Activated T-cell treated with anti-CD3 and anti-CD28 coated beads, Interleukin-2, amount 50 U/mL, for 48 hours (primary cell): ENCODE measurements at places on chromosomes 11 and 22.

DNA sequence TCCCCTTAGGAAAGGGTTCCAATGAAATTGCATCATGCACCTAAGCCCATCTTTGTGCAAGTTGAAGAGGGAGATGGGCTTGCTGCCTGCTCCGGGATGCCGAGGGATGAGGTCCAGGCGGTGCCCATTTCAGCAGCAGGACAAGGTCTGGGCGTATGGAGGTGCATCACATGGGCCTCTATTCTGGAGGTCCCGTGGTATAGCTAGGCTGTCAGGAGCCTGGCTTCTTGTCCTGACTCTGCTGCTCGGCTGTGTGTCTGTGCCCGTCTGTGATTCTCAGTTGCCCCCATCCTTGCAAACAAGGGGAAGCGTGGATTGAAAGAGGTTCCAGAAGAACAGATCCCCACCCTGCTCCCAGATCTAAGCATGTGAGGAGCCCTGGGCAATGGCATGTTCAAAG is 130.0 kb downstream of the OSBP2 start:
- no peak for DNase-seq

GRCh38 chr11:61868571-61869428 is 22.5 kb downstream of the FADS3 start:
- no peak for DNase-seq

GRCh38 chr11:35711173-35711910 is 48.8 kb downstream of the TRIM44 start:
- no peak for DNase-seq

GRCh38 chr11:2273771-2274170 is 3.4 kb upstream of the ASCL2 start:
- peak; percentile 4 for DNase-seq

GRCh38 chr11:81286550-81286949 is 1447.1 kb downstream of the FAM181B start:
- DNase-seq, result no peak

- peak; percentile 54 for DNase-seq
Measured at GRCh38 chr11:124586238-124586860, 16.6 kb downstream of the OR8A1 start.

- DNase-seq, result no peak
Measured at GRCh38 chr11:119872611-119873310, 143.8 kb upstream of the NECTIN1 start.

DNA sequence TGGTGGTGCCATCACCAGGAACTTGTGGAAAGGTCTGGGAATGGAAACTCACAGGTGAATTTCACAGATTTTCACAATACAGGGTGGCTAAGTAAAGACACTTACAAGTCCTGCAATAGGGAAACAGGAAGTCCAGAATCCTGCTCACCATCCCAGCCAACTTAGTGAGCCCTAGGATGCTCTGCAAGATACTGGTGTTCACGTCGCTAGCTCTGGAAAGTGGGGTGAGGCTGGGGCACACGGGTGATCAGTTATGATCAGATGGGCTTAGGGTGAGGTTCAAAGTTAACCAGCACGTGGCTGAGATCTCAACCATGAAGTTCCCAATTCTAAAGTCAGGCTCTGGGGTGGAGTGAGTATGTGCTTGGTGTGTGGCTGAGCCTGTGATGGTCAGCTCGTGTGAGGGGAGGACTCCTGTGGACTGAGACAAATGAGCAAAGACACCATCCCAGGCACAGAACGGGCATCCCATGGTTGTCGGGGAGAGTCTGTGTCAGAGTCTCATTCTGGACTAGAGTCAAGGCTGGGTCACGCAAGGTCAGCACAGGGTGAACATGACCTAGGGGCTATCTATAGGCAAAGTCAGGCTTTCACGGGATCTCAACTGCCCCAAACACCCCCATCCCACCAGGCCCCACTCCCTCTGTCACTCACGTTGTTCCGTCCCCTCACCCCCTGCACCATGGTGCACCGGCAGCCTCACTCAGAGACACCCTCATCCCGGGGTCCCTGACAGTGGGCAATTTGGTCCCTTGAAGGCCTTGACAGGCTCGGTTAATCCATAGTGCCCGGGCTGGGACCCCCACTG is 23.9 kb downstream of the IGLL5 start:
- DNase-seq, result no peak

DNA sequence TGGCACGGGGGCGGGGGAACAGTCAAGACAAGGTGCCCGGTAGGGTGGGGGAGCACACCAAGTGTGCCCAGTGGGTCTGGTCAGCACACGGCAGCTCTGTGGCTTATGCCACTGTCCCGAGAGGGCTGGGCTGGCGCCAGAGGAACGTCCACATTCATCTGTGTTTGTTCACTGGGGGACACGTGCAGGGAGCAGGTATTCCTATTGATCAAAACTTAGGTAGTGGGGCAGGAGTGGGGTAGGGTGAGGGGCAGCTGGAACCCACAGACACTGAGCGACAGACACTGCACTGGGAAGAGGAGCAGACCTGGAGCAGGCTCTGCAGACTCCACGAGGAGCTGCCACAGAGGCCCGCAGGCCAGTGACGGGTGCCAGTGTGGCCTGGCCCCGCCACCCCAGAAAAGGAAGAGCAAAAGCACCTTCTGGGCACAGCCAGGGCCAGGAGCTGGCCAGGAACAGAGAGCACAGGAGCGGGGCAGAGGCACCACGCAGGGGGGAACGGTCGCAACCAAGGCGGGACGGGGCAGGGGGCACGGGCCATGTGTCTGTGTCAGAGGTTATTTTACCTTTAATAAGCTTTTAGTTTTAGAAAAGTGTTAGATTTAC is 2.1 kb upstream of the MOB2 start:
- no peak for DNase-seq

DNA sequence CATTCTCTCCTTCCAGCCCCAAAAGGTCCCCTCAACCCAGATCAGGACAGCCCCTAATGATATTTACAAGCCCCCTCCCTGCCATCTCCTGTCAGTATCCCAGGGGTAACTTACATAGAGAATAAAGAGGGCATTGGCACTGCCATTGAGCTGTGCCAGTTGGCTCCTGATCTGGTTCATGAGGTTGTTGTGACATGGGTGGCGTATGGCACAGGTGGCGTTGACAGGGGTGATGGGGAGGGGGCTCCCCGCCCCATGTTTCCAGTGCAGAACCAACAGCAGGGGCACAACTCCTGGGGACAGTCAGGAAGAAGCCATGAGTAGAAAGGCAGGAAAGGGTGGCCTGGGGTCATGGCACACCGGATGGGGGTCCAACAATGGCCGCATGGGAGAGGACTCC is 1.9 kb downstream of the LIF start:
- DNase-seq, result no peak

DNA sequence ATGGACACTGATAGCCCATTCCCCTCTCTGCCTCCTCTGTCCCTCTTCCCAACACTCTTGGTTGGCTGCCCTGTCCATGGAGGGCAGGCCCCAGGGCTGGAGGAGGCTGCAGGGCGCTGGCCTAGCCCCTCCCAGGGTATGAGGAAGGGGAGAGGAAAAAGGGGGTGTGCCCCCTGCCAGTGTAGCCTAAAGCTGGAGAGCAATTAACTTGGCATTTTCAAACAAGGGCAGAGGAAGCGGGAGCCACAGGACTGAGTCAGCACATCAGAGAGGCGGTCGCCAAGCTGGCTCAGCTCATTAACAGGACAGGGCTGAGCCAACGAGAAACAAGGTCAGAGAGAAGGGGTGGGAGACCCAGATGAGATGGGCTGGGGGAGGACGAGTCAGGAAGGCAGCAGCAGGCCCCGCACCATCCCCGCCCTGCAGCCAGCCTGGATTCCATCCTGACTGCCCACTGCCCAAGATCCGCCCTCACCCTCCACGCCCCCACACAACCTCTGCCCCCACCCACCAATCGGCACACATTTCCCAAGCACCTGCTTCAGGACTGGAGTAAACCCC is 76.3 kb downstream of the BUD13 start:
- peak; percentile 13 for DNase-seq

DNA sequence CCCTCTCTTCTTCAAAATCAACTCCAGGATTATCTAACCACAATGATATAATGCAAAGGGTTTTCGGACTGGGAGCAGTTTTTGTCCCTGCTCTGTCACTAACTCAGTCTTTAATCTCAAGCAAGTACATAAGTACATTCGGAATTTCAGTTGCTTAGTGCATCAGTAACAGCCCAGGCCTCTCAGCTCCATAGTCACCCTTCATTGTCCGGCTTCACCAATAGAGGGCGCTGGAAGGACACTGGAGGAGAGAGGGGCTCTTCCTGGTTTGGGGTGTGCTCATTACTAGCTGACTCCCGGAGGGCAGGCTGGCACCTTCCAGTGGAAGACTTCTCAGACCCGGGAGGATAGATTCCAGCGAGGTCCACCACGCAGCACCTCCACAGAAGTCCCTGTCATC is 90.4 kb upstream of the PDGFD start:
- peak; percentile 44 for DNase-seq

- DNase-seq, result no peak
Measured at GRCh38 chr11:19790831-19791552, 78.4 kb downstream of the NAV2 start.

GRCh38 chr11:60948250-60948649 is 3.7 kb downstream of the SLC15A3 start:
- no peak for DNase-seq

- DNase-seq, result peak; percentile 18
Measured at GRCh38 chr11:19344661-19345518, 104.1 kb upstream of the E2F8 start.

- DNase-seq, result no peak
Measured at GRCh38 chr11:110095554-110095953, 2.4 kb downstream of the ZC3H12C start.

DNA sequence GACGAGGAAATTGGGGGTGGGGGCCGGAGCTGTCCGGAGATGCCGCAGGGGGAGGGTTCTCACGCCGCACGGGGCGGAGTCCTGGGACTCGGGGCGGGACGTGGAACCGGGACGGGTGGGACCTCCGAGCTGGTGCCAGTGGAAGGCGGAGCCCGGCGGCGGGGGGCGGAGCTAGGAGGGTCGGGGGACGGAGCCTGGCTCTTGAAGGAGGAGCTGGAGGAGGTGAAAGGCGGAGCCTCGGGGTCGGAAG is 271 bp downstream of the FKBP2 start:
- peak; percentile 100 for DNase-seq

GRCh38 chr11:36313750-36314433 is 17.8 kb downstream of the PRR5L start:
- DNase-seq, result no peak

DNA sequence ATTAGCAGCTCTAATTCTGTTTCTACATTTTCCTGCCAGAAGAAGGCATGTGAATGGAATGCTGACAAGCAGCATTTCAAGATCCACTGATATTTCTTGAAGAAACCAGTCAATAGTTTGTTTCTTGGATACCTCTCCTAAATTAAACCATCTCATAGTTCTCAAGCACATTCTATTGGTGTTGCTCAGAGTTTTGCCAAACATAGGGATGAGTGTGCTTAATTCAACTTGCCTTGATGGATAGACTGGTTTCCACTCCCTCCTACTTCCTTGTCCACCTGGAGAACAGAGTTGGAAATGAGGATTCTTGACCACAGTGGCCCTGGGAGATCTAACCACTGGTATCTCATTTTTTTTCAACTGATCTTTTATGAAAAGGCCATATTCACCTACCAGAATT is 29.8 kb upstream of the DDX10 start:
- no peak for DNase-seq

DNA sequence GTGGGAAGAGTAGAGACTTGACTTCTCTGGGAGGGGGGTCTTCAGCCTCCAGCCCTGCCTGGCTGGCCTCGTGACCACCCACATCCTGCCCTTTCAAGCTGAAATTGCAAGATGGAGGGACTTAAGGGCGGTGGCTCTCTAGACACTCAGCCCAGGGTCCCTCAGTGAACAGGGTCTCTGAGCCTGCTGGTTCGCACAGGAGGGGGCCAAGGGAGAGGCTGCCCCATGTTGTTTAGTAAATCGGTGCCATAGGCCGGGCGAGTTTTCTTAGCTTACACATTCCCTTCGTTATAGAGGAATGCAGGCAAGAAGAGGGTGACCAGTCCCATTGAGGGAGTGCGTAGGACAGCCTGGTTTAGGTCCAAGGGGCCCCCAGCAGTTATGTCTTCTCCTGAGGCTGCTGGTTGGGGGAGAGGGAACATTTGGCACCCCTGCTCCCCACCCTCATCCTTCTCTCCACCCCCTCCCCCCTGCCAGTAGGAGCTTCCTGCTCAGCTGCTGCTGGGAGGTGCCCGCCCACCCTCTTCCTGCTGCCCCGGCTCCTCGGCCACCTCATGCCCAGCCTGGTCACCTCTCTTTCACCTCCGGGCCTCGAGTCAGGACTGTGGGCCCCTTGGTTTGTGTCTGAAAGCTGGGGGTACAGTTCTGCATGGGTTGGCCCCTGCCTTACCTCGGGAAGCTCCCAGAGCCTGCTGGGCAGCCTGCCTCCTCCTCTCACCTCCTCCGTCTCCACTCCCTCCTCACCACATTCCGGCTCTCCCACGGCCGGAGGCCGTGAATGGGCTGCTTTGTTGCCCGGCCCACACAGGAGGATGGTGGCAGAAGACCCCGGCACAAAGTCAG is 3.9 kb downstream of the FRMD8 start:
- no peak for DNase-seq

DNA sequence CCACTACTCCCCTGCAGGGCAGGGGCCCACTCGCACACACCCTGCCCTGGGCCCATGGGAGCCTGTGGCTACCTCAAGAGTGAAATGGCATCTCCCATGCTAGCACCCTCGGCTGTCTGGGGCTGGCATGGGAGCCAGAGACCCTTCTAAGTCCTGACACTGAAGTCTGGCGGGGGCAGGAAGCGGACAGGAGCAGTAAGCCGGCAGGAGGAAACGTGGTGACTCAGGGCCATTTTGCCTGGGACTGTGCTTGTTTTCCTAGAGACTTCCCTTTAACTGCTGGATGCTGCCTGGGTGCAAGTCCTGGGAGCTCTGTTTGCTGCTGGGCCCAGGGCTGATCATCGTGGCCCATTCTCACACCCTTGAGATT is 16.8 kb downstream of the RELT start:
- DNase-seq, result no peak

GRCh38 chr11:118622376-118623268 is 15.2 kb downstream of the PHLDB1 start:
- no peak for DNase-seq

DNA sequence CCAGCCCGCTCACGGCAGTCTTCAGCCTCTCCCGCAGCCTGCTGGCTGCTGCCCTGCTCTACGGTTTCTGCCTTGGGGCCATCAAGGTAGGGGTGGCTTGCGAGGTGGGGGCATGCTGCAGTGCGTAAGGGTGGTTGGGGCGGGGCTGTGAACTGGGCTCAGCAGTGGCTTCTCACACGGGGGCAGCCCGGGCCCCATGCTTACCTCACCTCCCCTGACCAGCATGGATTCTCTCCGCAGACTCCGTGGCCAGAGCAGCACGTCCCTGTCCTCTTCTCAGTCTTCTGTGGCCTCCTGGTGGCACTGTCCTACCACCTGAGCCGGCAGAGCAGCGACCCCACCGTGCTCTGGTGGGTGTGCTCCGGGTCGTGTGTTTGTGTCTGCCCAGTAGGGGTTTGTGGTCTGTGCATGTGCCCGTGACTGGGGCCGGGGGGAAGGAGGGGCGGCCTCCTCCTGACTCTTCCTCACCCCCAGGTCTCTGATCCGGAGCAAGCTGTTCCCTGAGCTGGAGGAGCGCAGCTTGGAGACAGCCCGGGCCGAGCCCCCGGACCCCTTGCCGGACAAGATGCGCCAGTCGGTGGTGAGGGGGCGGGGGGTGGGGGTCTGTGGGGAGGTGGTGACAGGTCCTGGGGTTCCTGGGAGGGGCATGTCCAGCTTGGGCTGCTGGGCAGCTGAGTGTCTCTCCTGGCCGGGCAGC is 9.5 kb downstream of the PCNX3 start:
- DNase-seq, result no peak

- no peak for DNase-seq
Measured at GRCh38 chr11:61138935-61139334, 22.3 kb downstream of the VPS37C start.
